ENCODE measurements at places on chromosomes 6 and 20.

- no peak for DNase-seq
Observed at GRCh38 chr6:38141085-38141484, 321.6 kb downstream of the ZFAND3 start.

DNA sequence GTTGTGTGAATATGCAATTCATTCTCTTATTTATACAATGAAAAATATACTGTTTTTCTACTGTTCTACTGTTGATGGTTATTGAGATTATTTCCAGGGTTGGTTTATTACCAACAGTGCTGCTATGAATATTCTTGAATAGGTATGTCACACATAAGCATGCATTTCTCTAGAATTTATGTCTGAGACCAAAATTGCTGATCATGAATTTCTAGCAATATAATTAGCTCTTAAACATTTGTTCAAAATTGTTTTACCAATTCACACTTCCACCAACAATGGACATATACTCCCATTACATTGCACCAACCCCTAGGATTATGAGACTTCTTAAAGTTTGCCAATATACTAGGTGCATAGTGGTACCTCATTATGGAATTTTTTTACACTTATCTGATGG, 164.1 kb upstream of the KCNQ5 start:
- DNase-seq, result no peak

GRCh38 chr6:139588076-139588639, 213.7 kb upstream of the CITED2 start:
- no peak for DNase-seq

DNA sequence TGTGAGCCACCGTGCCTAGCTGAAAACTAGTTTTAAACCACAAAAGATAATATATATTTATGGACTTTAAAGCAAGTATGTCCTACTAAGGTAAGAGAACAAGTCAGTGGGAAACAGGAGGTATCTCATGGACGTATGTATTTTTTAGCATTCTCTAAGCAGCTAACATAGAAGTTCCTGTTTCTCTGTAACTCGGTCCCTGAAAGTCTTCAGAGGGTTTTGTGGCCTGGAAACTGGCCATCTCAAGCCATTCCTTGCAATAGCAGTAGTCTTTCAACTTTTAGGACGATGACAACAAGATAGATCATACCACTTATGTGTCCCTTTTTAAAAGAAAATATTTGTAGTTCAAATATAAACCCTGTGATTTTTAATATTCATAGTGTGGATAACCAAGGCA, 95.6 kb upstream of the RALGAPA2 start:
- DNase-seq, result no peak

GRCh38 chr20:35709259-35709658, 10.1 kb downstream of the ROMO1 start:
- DNase-seq, result no peak

DNA sequence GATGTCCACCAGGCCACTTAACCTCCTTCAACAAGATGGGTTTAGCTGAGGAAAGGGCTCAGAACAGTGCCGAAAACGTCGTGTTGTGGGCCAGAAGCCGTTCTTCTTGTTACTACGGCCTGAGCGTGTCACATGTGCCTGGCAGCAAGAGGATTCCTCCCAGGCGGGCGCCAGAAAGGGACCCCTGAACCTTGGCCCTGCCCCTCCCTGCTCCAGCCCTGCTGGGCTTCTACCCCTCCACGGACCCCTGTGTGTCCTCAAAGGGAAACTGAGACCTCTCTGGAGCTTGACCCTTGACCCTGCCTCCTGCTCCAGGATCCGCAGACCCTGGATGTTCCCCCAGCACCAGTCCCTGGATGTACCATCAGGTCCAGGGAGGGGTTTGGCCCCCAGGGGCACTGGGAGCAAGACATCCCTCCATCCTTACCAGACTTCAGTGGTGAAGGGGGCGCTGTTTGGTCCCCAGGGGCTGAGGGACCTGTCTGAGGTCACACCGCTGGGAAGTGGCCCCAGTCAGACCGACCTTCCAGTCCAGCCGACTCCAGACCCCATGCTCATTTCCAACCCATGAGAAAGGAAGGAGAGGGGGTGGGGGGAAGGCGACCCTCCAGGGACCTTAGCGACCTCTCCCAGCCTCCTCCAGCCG, 10.1 kb downstream of the HRH3 start:
- DNase-seq, result no peak

DNA sequence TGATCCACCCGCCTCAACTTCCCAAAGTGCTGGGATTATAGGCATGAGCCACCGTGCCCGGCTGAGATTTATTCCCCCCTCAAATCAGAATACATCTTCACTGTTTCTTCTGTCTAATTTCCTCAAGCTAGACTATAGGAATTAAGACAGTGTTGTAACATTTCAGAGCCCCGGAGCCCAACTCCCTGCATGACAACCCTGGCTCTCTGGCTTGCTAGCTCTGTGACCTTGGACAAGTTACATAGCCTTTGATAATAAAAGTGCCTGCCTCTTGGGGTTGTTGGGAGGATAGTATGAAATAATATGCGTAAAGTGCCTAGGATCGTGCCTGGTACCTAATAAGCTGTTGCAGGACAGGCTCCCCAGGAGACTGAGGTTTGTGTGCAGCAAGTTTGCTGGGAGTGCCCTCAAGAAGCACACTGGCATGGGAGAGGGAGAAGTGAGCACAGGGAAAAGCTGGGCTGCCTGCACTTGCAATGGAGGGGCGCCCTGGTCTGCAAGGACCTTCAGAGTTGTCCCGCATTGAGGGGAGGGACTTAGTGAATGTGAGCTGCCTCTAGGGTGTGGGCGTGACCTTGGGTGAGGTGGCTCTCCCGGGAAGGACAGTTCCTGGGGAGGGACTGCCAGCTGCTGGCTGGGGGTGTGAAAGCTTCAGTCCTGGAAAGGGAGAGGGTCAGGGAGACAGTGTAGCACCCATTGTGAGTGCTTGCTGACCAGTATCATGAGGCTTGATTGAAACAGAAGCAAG, 43.4 kb downstream of the TAF8 start:
- DNase-seq, result no peak

- DNase-seq, result no peak
Observed at GRCh38 chr20:23230766-23231385, 119.7 kb upstream of the NXT1 start.

DNA sequence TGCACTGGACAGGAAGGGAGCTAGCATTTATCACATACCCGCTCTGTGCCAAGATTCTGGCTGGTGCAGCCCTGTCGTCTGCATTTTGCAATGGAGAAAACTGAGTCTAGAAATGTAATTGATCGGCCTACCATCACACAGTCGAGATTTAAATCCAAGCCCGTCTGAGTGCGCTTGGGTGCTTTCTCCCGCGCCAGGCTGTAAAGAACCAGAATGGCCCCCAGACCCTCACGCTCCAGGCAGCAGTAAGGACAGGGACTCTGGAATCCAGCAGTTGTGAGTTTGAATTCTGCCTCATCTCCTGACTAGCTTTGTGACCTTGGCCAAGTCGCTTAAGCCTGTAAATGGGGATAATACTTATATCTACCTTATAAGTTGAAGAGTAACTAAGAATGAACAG, 10.8 kb downstream of the DYNLRB1 start:
- DNase-seq, result no peak
